ENCODE measurements at places on chromosomes 1 and 21.
A peak's percentile ranks its signal among the peaks of the same experiment; 100 is the strongest.

DNA sequence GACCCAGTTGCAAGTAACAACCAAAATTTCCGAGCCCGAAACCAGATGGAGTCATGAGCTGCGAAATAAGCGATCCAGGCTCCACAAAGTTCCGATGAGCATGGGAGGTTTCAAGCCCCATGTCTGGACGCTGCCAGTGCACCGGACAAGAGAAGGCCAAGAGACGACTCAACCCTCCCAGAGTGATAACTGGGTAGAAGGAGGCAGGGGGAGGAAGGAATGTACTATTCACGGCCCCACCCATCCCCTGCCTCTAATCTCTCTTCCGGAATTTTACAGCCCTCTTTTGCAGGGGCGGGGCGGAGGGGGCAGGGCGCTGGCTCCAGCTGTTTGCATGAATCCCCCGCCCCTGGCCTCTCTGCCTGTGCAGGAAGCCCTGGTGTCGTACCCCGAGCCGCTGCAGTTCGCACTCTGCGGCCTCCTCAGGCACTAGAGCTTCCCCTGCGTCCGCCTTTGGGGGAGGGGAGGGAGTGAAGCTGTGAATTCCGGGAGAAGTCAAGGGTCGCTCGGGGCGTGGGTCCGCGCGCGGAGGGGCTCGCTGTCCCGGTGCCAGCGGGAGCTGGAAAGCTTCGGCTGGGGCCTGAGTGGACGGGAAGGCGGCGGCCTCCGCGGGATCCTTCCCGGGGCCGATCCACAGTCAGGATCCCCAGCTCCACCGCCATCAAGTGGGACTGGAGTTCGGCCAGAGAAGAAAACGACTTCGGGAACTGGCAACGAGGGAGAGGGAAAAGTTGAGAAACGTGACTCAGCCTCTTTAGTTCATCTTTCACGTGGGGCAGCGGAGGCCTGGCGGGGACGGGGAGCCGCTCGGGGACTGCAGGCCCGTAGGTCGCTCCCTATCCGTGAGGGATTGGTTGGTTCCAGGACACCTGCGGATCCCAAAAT lies 6.3 kb upstream of the PTP4A2 start:
- DNase-seq: peak; percentile 88

DNA sequence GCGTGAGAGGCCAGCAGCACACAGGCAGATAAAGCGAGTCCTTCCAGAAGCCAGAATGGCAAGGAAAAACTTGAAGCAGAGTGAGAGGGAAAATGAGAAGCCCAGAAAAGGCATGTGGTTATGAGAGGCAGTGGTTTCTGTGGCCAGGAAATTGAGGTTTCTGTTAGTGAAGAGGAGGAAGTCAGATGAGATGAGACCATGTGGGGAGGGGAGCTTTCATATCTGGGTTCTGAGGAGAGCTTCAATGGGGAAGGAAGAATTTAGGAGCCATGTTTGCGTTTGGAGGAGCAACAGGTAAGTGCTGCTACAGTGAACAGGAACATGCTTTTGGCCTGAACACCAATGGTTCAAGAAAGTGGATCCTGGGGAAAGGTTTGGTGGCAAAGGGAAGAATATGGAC lies 6.1 kb upstream of the CD1A start:
- DNase-seq: no peak

- no peak for DNase-seq
Measured at GRCh38 chr1:97919585-97920261, 1.1 kb downstream of the DPYD start.

GRCh38 chr1:27934818-27935549 lies at the start of gene SMPDL3B:
SMPDL3B (plus strand) TSS chr1:27935000; CDS start chr1:27935184, 184 bp downstream.
- DNase-seq: peak; percentile 46

DNA sequence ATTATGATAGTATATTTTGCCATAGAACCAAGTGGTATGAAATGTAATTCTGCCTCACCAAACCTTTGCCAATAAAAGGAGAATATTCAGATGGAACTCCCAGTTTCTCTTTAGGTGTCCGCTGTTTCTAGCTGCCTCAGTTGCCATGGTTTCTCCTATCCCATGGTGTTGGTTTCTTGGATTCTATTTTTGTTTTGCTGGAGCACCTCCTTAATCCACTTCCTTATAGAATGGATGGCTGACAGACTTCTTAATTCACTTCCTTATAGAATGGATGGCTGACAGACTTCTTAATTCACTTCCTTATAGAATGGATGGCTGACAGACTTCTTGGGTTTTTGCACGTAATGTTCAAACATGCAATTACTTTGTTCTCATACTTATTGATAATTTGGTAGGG lies 43.7 kb downstream of the ADARB1 start:
- no peak for DNase-seq

DNA sequence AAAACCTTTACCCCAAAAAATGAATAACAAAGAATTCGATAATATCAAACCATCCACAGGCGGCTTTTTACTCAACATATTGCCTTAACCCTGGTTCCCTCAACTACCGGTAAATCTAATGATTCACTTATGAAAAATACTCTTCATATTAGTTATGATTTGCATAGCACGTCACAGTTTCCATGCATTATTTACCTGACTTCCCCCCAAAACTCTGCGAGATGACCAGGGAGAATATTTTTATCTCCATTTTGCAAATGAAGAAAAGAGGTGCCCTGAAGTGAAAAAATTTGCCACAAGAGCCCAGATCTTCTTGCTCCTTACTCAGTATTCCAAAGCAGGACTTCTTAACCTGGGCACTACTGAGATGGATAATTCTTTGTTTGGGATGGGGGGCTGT lies 2.9 kb downstream of the JAK1 start:
- no peak for DNase-seq

GRCh38 chr1:69921486-69921885 lies 283.9 kb downstream of the LRRC40 start:
- DNase-seq: no peak

DNA sequence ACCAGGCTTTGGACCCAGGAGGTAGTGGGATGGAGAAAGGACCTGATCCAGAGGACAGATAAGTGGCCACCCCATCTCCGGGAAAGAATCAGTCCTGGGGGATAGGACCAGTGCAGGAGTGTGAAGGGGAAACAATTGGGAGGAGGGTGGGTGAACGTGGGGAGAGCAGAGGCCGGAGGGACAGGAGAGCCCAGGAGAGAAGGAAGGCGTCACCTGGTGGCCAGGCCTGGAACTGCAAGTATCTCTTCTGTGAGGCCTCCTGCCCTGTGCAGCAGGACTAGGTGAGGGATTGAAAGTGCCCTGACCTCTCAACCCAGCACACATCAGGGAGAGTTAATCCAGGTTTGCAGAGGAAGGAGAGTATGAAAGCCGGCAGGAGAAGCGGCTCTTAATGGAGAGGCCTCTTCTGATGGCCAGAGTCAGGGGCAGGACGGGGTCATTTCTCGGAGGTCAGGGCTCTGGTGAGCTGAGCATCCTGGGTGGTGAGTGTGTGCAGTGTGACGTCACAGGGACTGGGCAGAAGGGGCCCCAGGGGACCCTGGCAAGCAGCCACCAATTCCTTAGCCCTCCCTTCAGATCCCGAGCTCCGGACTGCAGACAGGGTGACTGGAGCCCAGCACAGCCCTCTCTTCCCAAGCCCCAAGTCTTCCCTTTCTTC lies 9.2 kb upstream of the LAD1 start:
- DNase-seq: peak; percentile 95

DNA sequence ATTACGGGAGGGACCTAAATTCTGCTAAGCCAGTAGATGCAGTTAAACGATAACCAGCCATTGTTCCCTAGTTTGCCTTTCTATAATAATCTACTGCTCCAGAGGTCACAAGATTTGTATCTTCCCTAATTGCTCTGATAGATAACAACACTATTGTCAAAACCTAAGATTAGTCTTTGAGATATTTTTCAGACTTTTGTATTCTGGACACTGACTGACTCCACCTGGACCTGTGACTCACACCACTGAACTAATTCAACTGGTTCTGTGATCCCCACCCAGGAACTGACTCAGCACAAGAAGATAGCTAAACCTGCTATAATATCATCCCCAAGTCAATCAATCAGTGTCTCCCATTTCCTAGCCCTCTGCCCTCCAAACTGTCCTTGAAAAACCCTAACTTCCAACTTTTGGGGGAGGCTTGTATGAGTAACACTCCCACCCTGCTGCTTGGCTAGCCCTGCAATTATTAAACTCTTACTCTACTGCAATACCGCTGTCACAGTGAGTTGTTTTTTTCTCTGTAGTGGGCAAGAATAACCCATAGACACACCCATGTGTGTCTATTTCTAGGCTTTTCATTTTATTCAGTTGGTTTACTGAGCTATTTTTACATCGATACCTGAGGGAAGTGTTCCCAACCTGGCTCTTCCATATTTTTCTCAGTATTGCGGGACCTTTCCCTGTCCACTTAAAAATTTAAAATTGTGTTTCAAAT lies 11.2 kb downstream of the KIFAP3 start:
- no peak for DNase-seq

DNA sequence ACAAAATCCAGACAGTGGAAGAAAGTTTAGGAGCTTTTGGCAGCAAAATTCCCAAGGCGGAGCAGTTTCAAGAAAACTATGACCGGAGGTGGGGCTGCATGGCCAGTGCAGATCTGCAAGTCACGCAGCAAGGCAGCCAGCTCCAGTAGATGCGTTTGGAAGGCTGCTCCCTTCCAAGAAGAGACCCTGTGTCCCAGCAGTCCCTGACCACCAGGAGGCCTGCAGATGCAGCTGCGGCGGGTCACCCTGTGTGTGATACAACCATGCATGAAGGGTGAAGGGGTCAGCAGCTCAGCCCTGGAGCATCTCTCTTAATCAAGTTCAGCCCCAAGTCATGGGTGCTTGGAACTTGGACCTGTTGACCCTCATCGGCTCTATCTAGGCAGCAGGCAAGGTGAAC lies 29.3 kb downstream of the GPR157 start:
- DNase-seq: no peak

GRCh38 chr1:14881775-14882672 lies 271.5 kb upstream of the TMEM51 start:
- DNase-seq: no peak

GRCh38 chr1:246554201-246554600 lies 11.9 kb downstream of the TFB2M start:
- DNase-seq: no peak

DNA sequence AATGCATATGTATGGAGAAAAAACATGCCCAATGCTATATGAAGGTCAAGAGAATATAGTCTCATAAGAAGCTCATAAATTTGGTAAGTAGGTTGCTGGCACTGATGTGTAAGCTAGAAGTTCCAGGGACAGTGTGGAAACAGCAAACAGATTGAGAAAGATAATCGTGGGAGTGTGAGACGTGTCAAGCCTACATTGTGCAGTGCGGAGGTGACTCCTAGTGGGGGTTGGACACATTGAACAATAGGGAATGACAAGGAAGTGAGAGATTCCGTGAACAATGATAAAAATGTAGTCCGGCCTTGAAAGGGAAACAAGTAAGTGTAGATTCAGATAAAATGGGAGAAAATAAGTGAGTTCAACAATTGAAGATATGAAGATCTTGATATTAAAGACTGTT lies 788.4 kb upstream of the PRMT6 start:
- peak; percentile 8 for DNase-seq

GRCh38 chr1:233865902-233866301 lies 38.6 kb upstream of the SLC35F3 start:
- no peak for DNase-seq

GRCh38 chr1:203751051-203751450 lies 13.9 kb upstream of the LAX1 start:
- no peak for DNase-seq

DNA sequence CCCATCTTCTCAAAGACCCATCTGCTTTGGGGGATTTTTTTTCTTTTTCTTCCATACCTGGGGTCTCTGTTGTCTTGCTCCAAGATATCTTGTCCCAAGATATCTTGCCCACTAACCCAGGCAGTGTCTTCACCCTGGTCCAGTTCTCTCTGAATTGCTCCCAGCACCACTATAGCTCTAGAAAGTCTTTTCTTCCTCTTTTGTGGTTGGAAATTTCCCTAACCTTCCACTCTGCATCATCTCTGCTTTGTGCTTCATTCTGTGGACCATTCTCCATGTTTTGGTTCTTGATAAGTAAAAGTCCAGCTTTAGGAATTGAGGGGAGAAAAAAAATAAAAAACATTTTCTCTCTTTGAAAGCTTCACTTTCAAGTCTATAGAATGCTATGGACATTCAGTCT lies 20.9 kb downstream of the STYXL2 start:
- DNase-seq: no peak

DNA sequence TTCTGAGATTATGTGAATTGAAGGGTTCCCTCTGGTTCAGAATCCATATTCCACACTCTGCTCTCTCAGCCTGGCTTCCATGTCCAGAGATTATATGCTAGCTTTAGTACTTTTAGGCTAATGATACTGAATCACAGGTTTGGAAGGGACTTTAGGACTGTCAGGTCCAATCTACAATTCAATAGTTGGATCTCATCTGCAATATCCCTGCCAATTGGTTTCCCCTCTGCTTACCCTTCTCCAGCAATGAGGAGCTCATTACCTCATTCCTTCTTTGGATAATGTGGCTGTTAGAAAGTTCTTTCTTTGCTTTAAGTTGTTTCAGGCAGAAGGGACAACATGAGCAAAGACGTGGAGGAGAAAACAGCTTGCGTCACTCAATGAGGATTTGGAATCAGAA lies 245.3 kb downstream of the PLPP3 start:
- DNase-seq: no peak

DNA sequence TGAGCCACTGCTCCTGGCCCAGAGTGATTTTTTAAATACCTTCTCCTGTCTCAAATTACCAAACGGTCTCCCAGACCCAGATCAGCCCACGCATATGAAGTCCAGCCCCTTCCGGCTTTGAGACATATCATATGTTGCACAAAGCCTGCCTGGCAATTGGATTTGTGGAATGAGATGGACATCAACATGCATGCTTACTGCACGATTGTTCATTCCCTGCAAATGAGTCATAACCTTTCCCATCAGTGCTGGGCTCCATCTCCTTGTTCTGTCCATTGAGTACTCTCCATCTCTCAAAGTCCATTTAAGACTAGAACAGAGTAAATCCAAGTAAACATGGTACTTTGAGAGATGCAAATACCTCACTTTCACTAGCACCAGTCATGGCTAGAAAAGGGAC lies 612.2 kb upstream of the USP24 start:
- DNase-seq: no peak

- DNase-seq: no peak
Measured at GRCh38 chr21:34822942-34823341, 154.1 kb downstream of the CLIC6 start.

DNA sequence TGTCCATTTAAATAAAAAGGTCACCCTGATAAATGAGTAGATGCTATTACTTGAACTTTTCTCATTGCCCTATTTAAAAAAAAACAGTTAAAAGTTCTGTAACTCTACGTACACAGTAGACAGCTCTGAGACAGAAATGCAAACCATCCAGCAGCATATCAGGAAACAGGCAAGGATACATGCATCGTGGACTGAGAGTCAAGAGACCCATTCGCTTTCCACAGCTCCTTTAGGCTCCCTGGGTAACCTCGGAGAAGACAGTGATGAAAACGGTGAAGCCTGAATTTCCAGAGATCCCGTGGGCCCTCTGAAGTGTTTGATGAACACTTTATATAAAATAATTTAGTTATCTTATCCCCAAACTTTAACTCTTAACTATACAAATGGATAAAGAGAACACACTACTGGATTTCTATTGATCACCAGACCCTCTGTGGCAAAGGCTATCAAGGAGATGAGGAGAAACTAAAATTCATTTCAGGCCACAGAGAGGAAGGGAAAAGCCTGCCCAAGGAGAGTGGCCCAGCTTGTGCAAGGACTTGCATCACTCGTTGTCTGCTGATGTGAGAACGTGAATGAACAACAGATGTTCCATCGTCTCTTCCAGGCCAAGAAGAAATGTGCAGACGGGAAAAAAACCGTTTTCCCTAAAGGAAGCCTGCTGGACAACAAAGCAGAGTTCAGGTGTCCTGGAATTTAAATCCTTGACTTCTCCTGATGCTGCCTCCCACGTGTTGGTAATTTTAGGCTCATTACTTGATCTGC lies 131.0 kb downstream of the TGFBR3 start:
- DNase-seq: no peak

- DNase-seq: no peak
Measured at GRCh38 chr1:56934430-56935060, 31.3 kb downstream of the C8B start.
